ENCODE measurements at places on chromosomes 11 and 22.
A peak's percentile ranks its signal among the peaks of the same experiment; 100 is the strongest.

- no peak for DNase-seq
Measured at GRCh38 chr11:121113611-121114010, 12.6 kb downstream of the TECTA start.

DNA sequence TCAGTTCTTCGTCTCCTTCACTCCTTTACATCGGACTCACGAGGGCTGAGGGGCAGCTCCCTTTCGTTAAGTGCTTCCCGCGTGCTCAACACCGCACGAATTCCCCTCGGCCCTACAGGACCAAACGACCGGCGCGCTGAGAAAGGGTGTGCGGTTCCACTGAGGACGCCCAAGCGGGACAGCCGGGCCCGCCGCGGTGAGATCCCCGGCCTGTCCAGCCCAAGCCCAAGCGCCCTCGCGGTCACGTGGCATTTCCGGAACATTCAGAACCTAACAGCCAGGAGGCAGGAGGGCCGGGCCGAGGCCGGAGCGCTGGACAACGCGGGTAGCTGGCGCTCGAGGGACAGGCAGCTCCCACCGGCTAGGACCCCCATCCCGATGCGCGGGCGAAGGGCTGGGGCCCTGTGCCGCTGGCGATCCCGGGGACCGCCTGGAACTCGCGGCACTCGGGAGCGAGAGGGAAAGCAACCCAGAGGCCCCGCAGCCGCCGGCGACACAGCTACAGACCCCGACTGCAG lies 737 bp upstream of the STIP1 start:
- DNase-seq: peak; percentile 33

DNA sequence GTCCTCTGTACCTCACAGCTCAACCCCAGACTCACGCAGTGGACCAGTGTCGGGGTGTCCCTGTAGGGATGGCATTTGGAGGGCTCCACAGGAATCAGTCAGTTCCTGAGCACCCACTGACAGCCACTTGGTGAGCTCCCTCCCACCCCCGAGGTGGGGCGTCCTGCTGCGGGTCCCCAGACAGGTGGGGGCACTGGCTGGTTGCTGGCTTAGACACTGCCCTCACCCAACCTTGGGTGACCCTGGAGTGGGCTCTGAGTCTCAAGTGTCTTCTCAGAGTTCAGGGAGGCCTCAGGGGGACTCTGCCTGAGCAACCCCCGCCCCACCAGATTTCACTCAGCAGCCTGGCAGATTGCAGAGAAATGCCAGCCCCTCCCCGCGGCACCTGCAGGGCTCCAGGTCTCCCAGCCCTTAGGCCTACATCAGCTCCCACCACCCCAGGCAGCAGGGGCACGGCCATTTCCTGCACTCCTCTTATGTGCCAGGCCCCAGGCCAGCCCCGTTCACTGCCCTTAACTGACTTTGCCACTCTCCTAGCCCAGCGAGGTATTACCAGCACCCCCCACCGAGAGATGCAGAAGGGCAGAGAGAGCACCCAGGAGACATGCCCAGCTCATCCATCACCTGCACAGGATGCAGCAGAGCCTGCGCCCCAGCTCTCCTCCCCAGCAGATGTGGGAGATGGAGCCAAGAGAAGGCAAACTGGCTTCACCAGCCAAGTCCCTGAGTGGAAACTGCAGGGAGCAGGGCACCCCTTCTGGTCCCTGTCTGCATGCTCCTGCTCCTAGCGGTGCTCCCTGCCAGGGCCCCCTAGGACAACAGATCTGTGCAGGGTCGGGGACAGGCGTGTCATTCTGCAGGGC lies 2.4 kb downstream of the PRR5 start:
- DNase-seq: no peak

GRCh38 chr11:115060840-115061239 lies 382.5 kb downstream of the NXPE2 start:
- no peak for DNase-seq

GRCh38 chr11:61280883-61281580 lies 14.1 kb downstream of the VWCE start:
- no peak for DNase-seq

DNA sequence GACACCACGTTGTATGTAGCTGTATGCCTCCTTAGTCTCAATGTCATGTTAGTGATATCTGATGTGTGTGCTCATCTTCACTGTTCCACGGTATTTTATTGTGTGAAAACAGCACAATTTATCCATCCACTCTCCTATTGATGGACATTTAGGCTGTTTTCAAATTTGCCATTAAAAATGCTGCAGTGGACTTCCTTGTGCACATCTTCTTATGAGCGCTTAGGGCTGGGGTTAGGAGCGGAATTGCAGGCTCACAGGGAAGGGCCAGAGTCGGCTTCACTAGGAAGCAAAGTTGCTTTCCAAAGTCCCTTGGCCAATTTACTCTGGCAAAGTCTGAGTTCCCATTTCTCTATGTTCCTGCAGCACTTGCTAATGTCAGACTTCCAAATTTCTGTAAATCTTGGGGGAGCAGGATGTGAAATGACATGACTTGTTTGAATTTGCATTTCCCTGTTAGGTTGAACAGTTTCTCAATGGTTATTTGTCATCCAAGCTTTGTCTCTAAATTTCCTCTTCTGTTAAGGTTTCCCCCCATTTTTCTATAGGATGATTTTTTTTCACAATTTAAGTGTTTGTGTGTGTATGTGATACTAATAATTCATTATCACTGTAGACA lies 75.4 kb downstream of the MYEOV start:
- no peak for DNase-seq

DNA sequence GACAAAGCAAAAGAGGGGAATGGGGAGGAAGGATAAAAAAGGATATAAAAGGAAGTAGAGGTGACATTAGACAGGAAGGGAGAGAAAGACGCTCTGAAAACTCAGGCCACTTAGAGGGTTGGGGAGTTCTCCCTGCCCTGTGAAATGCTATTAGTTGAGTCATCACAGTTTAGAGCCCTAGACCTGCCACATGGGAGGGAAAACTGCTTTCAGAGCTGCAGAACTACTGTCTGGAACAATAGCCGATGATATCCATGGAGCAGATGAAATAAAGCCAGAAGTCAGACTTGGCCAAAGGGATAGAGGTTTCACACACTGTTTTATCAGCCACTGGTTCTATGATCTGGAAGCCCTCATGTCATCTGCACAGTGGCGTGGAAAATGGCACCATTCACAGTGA lies 157.9 kb downstream of the NCAM1 start:
- DNase-seq: no peak

DNA sequence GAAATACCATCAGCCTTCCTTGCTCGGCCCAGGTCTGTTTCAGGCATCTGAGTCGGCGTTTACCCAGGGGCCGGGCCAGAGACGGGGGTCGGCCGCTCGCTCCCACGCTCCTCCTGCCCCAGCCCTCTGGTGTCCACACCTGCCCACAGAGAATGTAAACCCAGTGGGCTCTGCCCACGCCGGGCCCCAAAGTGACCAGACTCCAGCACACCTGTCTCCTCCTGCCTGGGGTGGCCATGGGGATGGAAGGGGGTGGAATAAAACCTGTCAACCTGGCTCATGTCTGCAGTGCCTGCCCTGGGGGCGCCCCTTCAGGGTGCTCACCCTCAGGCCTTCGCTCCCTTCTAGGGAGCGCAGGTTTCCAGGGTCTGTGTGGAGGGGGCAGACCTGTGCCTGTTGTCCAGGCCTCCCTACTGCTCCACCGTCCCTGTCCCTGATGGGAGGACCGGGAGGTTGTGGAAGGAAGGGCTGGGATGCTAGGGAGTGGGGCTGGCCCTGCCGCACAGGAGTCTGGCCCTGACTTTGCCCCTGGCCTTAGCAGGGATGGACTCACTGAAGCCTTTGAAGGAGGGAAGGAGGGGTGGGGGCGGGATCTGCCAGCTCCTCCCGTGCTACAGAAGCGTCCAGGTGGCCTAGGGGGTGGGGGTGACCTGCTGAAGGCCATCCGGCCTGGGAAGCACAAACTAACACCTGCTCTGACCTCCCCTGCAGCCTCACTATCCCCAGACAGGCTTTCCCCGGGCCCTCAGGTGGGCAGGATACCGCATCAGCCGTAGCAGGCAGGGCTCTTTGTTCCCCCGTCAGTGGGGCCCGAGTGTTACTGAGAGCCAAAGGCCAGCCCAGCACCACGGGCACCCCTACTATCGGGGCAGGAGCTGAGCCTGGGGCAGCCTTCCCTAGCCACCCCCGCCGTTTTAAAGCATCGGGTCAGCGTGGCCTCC lies 14.7 kb upstream of the ARHGAP8 start:
- no peak for DNase-seq

- DNase-seq: no peak
Measured at GRCh38 chr11:57787920-57788702, 26.5 kb downstream of the CTNND1 start.

DNA sequence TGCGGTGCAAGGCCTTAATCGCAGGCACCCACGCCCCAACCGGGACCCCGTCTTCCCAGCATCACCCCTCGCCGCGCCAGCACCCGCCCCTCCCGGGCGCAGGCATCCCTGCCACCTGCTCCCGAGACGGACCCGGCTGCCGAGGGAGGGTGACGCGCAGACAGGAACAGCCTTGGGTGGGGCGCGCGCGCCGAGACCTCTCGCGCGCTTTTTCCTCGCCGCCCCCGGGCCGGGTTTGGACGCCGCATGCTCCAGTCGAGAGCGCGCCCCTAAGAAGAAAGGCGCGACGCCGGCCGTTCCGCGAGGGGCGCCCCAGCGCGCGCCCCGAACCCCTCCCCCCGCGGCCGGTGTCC lies 504 bp downstream of the CFL1 start:
- DNase-seq: peak; percentile 66

GRCh38 chr11:30016588-30017363 lies at the start of gene KCNA4:
Gene KCNA4, minus strand, starts transcription at chr11:30017030. Its CDS starts 4,352 bp downstream, at chr11:30012678.
- DNase-seq: no peak

DNA sequence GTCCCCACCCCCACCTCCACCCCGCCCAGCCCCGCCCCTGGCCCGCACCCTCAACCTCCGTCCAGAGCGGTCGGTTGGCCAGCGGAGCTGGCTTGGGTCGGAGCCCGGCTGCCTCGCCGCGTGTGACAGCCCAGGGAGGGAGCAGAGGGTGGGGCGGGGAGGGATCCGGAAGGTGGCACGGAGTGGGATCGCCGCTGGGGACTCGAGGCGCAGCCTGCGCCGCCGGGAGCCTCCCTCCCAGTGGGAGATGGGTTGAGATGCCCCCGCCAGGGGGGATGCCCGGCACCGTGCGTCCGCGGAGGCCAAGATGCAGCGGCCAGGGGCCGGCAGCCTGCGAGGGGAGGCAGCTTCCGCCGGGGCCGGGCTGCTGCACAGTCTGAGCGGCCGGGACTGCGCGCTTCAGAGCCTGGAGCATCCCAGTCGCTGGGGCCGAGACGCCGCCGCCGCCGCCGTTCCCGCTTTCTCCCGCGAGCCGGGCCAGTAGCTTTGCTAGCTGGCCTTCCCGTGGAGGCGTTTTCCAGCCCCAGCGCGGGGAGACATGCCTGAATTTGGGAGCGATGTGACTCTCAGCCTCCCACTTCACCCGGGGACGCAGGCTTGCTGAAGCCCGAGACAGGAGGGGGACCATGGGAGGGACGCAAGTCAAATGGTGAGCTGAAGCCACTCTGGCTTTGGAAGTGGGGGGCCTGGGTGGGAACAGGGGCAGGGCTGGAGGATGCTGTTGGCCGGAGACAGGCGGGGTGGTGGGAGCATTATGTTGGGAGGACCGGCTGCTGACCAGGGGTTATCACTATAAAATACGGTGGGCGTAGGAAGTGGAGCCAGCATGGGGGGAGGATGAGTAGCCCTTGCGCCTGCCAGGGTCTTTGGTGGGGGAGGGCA lies 40.2 kb downstream of the DIXDC1 start:
- peak; percentile 4 for DNase-seq

DNA sequence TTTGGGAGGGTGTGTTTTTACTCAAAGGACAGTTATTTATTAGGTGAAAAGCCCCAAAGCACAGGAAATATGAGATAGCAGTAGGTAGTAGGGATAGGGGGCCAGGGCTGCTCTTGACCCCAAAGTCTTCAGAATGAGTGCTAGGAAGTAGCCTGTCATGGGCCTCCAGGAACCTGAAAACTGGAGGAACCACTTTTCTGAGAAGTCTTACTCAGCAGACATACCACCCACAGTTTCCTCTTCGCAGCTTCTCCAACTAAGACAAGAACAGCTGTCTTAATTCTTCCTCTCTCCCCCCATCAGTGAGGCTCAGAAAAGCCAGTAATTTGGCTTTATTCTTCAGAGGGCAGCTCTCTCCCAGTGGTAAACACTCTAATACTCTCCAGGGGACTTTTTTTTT lies 84.0 kb upstream of the CTSC start:
- no peak for DNase-seq

- DNase-seq: peak; percentile 30
Measured at GRCh38 chr11:10743354-10744000, 7.6 kb upstream of the CTR9 start.

- no peak for DNase-seq
Measured at GRCh38 chr11:102110761-102111010, 439 bp downstream of the YAP1 start.

All from T-helper 9 cell (primary cell).